Stimulated activated CD4-positive, alpha-beta T cell treated with anti-CD3 and anti-CD28 coated beads, TNF-alpha, amount 100 ng/mL, for 24 hours (primary cell): ENCODE measurements at places on chromosomes 7 and 10.

DNA sequence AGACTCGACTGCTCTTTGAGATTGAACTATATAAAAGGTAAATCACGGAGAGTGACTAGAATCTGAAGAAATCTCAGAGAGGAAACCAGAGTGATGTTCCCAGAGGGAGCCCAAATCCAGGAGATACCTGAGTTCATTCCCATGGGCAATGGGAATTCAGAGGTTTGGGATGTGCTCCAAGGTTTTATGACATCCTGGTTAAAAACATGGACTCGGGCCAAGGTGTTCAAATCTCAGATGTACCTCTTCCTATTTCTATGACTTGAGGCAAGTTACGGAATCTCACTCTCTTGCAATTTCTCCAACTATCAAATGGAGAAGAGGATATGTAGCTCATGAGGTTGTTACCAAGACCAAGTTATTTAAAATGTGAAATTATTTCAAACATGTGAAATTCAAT, 54.5 kb upstream of the RAB18 start:
- DNase-seq = no peak

DNA sequence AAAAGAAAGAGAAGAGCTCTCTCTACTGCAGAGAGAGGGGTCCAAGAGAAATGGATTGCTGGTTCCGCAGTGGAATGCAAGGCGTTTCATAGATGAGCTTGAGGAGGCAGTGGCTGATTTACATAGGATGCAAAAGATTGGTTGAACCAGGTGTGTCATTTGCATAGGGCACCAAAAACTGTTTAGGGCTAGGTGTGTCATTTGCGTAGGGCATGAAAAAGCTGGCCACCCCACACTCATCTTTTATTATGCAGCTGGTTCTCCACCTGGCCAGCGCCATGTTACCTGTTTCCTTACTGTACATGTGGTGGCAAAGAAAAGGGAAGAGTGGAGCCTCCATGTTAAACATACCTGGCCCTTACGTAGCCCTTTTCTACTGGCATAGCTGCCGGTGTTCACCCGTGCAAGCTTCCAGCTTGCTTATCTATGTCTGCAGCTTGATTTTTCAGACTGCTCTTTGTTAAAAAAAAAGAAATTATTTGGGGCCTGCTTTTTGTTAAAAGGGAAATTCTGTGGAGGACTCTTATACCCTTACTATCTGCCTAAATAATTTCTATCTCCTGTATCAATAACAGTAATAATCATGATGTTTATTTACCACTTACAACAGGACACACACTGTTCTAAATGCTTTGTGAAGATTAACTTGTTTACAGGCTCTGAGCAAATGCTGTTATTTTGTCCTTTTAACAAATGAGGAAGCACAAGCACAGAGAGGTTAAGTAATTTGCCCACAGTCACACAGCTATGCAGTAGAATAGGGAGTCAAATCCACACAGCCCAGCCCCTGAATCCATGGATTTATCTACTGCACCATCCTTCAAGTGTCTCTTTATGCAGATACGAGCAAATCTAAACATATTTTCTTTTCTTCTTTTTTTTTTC, 33.3 kb downstream of the CASP7 start:
- DNase-seq = no peak

DNA sequence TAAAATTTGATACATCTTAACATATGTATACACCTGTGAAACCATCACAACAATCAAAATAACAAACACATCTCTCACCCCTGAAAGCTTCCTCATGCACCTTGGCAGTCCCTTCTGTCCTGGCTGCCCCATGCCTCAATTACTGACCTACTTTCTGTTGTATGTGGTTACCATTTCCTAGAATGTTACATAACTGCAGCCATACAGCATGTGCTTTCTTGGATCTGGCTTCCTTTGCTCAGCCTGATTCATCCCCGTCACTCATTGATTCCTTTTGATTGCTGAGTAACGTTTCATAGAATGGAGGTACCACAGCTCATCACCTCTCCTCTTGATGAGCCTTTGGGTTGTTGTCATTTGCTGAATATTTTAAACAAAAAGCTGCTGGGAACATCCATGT, 165.3 kb downstream of the CELF2 start:
- no peak for DNase-seq

- no peak for DNase-seq
These were observed 211.1 kb downstream of the GALNT17 start for GRCh38 chr7:71343039-71343438.

GRCh38 chr10:102121739-102122372, 1.7 kb upstream of the LDB1 start:
- DNase-seq = no peak

- no peak for DNase-seq
These were observed 33.6 kb downstream of the PALD1 start for GRCh38 chr10:70512149-70512639.

GRCh38 chr10:95501203-95502094, 59.7 kb downstream of the SORBS1 start:
- no peak for DNase-seq

DNA sequence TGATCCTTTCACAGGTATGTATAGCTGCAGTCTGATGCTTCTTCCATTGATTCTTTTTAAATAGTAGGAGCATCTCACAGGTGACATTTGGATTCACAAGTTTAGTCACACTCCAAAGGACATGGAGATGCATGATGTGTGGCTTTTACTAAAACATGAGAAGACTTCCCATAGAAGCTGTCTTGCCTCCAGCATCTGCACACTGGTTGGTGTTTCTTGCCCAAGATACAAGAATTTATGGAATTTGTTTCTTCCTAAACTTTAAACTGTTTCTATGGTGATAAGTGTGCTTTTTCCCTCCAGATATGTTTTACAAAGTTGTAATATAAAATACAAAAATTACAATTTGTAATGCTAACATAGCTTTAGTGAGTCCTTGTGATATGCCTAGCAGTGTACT, 24.2 kb downstream of the ADIRF start:
- no peak for DNase-seq

- no peak for DNase-seq
These were observed 996.8 kb downstream of the KCNMA1 start for GRCh38 chr10:76640806-76641205.

- DNase-seq = no peak
These were observed 42.4 kb downstream of the VWA2 start for GRCh38 chr10:114281461-114281860.

GRCh38 chr10:35940141-35941041, 298.3 kb upstream of the FZD8 start:
- DNase-seq = no peak

DNA sequence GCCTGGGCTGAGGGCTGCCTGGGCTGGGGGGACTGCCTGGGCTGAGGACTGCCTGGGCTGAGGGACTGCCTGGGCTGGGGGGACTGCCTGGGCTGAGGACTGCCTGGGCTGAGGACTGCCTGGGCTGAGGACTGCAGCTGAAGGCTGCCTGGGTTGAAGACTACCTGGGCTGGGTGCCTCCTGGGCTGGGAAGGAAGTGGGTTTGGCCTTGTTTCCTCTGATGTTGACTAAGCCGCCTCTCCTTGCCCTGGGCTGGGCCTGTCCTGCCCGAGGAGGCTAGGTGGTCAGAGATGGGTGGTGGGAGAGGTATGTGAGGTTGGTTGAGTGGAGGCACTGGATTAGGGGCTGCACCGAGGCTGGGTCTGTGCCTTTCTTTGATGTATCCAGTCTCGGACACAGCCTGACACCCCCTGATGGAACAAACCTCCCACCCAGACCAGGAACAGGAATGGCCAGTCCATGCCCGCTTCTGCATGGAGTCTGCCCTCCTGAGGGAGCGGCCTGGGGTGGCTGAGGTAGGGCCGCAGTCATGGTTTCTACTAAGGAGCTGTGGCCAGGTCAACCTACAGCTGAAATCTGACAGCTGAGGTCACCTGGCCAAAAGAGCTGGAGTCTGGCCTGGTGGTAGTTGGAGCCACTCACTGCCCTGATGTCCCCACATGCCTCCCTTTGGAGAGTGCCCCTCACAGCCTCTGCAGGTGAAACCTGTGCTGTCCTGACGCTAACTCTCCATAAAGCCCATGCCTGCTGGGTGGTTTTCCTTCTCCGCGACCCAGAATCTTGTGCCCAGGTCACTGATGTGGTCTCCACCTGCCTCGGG, 22.3 kb downstream of the SCART1 start:
- DNase-seq = no peak

- no peak for DNase-seq
These were observed 32.4 kb downstream of the NEURL1 start for GRCh38 chr10:103525901-103526300.

DNA sequence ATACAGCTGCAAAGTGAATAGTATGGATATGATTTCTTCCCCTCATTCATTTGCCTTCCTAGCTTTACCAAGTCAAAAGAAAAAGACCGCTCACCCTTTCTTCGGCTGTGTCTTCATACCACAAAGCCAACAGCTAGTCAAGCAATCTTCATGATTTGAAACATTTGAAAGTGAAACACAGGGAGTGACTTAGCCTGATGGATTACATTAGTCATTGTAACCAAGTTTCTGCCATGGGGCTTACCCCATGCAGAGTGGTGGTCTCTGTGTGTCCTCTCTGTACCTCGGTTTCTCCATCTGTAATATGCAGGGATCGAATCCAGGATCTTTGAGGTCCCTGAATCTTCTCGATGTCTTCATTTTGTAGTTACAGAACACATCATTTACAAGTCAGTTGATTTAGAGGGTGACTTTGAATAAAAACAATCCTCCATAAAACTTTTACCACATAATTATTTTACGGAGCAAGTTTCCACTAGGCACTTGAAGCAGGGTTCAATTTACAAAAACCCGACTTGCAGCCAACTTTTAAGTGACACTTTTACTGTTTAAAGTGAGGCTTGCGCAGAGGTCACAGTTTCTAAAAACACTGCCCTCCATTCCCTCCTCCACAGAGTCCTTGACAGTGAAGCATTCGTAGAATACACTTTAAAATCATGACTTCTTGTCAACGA, 2.2 kb upstream of the LGI1 start:
- DNase-seq = no peak

- no peak for DNase-seq
These were observed 123.9 kb downstream of the PCLO start for GRCh38 chr7:83038787-83039186.

- DNase-seq = no peak
These were observed 20.5 kb upstream of the COL1A2 start for GRCh38 chr7:94374231-94374630.

DNA sequence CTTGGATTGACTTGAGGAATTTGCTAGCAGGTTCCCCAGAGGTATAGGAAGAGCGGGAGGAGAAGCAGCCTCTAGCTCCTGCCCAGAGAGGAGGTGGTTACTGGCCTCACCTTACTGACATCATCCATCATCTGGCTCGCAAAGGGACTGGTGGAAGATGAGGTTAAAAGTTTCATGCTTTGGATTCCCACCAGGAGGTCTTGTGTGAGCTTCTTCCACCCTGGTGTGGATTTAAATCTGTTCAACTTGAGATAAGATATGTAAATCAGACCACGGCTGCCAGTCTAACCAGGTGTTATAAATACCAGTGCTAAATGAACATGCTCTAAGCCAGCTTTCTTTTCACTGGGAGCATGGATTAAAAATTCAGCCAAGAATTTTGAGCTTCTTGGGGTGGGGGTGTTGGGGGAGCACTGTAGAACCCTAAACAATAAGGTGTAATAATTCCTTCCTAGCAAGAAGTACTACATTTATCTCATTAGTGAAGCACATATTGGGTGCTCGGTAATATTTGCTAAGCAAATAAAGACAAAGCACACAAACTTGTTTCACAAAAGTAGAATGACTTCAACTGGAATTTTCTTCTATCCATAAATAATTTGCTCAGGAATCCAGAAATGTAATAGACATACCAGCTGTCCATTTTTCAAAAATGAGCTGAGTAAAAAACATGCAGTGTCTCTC, 7.8 kb downstream of the PROSER2 start:
- no peak for DNase-seq

DNA sequence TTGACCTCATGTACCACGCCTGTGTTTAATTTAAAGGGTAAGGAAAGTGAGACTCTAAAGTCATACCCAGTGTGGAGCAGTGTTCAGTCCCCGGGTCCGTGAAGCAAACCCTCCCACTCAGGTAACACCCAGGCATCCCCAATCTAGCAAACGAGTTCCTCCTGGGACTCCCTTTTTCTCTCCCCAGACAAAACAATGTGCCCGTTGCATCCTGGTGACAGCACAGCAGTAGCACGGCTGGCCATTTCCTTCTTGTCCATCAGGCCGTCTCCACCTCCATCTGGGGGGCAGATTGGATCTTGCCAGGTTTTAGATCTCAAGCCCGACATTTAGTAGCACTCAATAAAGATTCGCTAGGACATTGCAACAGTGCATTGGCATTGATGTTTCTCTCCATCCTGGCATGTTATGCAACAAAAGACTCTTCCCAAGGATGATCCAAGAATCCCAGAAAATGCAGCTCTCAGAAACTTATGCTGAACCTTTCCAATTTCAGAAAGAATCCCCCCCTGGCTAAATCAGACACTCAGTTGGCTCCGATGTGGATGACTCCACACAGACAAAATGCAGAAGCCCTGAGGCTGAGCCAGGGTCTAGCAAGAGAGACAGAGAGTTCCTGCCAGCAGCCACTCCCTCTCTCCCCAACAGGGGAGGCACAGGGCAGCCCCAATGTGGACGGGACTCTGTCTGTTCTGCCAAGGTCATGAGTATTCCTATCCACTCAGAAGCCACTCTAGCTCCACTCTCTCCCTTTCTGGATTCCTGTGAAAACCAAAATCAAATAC, 274.5 kb upstream of the MGMT start:
- no peak for DNase-seq

- no peak for DNase-seq
These were observed 139.6 kb upstream of the UNC5B start for GRCh38 chr10:71072823-71073210.

- no peak for DNase-seq
These were observed 1156.6 kb upstream of the AUTS2 start for GRCh38 chr7:68441645-68442044.

- no peak for DNase-seq
These were observed 44.7 kb downstream of the KLF6 start for GRCh38 chr10:3740157-3740871.

DNA sequence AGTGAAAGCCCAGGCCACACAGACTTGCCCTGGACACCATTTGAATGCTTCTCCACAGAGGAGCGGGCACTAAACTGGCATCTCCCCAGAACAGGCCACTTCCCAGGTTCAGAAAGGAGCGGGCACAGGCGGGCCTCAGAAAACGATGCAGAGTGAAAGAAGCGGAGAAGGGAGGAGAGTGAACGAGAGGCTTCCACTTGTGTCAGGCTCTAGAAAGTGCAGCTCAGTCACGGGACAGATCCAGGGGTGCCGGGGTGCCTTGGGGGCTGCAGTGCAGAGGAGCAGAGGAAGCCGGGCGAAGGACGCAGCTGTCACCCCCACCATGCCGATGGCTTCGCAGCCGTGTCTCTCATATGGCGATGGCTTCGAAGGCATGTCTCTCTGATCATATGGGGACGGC, 26.1 kb upstream of the PRKAR1B start:
- DNase-seq = no peak
